Activated CD4-positive, alpha-beta T cell treated with anti-CD3 and anti-CD28 coated beads, Interleukin-2, amount 50 U/mL, for 48 hours (primary cell): ENCODE measurements at places on chromosomes 1 and 21.

- no peak for DNase-seq
These were observed 33.3 kb upstream of the CFAP298 start for GRCh38 chr21:32645261-32646182.

- no peak for DNase-seq
These were observed 2.1 kb downstream of the GUK1 start for GRCh38 chr1:228142155-228142691.

- peak; percentile 67 for DNase-seq
These were observed at the start of gene GLIS1 for GRCh38 chr1:53739109-53739681. GLIS1 (minus strand) TSS chr1:53739164; CDS start chr1:53738064, 1,100 bp downstream.

- no peak for DNase-seq
These were observed 10.9 kb downstream of the IRF2BP2 start for GRCh38 chr1:234598974-234599616.

GRCh38 chr1:180241716-180242544 is 11.9 kb downstream of the LHX4 start:
- no peak for DNase-seq

- no peak for DNase-seq
These were observed 91.7 kb downstream of the TYW3 start for GRCh38 chr1:74824497-74825107.

DNA sequence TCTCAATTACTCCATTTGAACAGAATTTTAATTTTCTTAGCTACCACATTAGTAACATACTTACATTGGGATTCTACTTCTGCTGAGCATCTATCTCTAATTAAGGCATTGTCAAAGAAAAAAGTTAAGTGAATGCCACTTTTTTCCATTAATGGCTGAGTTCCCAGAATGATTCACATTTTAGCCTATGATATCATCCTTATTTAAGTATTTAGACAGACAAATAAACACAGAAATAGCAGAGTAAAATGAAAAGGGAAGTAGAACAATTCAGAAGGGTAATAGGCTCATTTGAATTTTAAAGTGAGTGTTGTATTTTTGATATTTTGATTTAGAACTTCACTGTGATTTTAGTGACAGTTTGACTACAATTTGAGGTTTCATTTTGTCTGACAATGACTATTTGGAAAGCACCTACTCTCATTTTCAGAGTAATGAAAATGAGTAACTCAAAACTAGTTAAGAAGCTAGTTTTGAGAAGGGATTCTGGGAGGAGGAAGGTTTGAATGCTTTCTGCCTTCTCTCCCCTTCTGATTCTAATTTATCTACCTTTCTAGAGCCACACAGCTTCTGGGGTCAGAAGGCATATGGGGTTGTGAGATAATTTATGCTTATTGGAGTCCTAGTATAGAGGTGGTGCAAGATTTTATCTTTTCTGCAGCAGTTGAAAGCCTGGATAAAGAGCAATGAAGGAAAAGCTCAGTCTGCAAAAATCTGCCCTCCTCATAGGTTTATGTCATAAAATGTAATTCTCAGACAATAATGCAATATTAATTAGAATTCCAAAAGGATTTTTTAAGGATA is 15.5 kb downstream of the LYPLAL1 start:
- no peak for DNase-seq
